ENCODE measurements at places on chromosomes 3 and 15.

GRCh38 chr15:89103481-89104171 is 15.4 kb downstream of the ABHD2 start:
- H3K27ac ChIP-seq: no peak overlapping the region
- no peak overlapping the region for H3K4me3 ChIP-seq
- peaks cover 1% of the 10 kb centered on the region for H3K27me3 ChIP-seq

- no peak overlapping the region for H3K4me3 ChIP-seq
- H3K4me1 ChIP-seq: peaks cover 8% of the 10 kb centered on the region
- H3K27ac ChIP-seq: no peak overlapping the region
- no peak for DNase-seq
- H3K36me3 ChIP-seq: no peaks in the 10 kb centered on the region
- H3K27me3 ChIP-seq: no peaks in the 10 kb centered on the region
Measured at GRCh38 chr3:60775985-60776384, 475.3 kb downstream of the FHIT start.

DNA sequence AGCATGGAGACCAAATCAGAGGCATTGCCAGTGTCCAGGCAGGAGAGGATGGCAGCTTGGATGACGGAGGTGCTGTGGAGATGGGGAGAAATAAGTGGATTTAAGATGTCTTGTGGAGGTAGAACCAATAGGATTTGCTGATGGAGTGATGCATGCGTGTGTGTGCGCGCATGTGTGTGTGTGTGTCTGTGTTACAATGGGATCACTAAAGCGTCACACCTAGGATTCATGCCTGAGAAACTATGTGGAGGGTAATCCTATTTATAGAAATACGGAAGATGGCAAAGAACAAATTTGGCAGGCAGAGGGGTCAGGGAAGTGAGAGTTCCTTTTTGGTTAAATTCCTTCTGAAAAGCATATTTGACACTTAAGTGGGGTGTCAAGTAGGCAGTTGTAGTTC is 64.8 kb upstream of the ARL8B start:
- no peaks in the 10 kb centered on the region for H3K4me1 ChIP-seq
- no peak overlapping the region for H3K4me3 ChIP-seq
- no peak overlapping the region for H3K27ac ChIP-seq
- no peaks in the 10 kb centered on the region for H3K36me3 ChIP-seq
- H3K27me3 ChIP-seq: no peaks in the 10 kb centered on the region

GRCh38 chr3:179410999-179411398 is 40.3 kb downstream of the GNB4 start:
- no peaks in the 10 kb centered on the region for H3K36me3 ChIP-seq
- H3K27ac ChIP-seq: no peak overlapping the region
- H3K4me3 ChIP-seq: no peak overlapping the region
- DNase-seq: no peak

DNA sequence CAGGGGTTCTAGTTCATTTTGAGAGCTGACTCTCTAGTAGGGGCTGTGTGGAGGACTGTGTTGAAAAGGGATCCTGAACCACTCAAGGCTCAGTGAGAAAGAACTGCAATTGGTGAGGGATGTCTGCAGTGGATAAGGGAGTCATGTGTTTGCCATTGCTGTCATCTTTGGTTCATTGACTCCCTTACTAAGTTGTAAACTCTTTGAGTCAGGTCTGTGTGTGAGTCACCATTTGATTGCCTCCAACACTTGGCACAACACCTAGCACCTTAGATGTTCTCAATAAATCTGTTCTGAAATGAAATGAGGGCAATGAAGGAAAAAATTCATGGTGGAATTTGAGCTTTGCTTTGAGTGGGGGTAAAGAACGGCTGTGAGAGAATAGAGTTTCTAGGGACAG is 51.7 kb downstream of the PLS1 start:
- H3K27ac ChIP-seq: no peak overlapping the region
- no peak for DNase-seq
- H3K4me1 ChIP-seq: no peaks in the 10 kb centered on the region
- H3K27me3 ChIP-seq: no peaks in the 10 kb centered on the region

GRCh38 chr3:27594096-27594690 is 110.0 kb upstream of the SLC4A7 start:
- H3K4me3 ChIP-seq: no peak overlapping the region
- no peak for DNase-seq
- no peaks in the 10 kb centered on the region for H3K27me3 ChIP-seq

DNA sequence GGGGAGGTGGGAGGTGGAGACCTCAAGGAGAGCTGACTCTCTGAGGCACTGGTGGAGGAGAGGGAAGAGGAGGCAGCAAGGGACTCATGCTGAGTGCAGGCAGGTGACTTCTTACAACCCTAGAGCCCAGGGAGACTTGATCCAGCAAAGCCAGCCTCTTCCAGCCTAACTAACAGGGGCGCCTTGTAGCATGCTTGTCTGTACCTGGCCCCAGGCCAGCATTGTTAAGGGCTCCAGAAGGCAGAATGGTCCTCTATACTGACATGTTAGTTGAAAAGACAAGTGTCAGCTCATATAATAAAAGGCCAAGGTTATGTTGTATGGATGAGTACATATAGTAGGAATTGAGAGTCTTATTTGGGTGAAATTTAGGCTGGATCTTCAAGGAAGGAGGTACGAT is 65.4 kb downstream of the CHDH start:
- H3K27me3 ChIP-seq: no peaks in the 10 kb centered on the region
- DNase-seq: no peak
- H3K27ac ChIP-seq: no peak overlapping the region
- no peaks in the 10 kb centered on the region for H3K4me1 ChIP-seq
- no peak overlapping the region for H3K4me3 ChIP-seq

- H3K27ac ChIP-seq: no peak overlapping the region
- no peaks in the 10 kb centered on the region for H3K27me3 ChIP-seq
- H3K4me1 ChIP-seq: no peaks in the 10 kb centered on the region
- H3K36me3 ChIP-seq: no peaks in the 10 kb centered on the region
- no peak for DNase-seq
- H3K4me3 ChIP-seq: no peak overlapping the region
Measured at GRCh38 chr15:101539492-101539891, 50.0 kb upstream of the PCSK6 start.

GRCh38 chr15:56077081-56077480 is 83.7 kb upstream of the NEDD4 start:
- no peak overlapping the region for H3K4me3 ChIP-seq
- no peaks in the 10 kb centered on the region for H3K27me3 ChIP-seq
- H3K27ac ChIP-seq: no peak overlapping the region
- H3K36me3 ChIP-seq: no peaks in the 10 kb centered on the region
- no peak for DNase-seq
